Glomerular endothelial cell (primary cell): ENCODE measurements at places on chromosomes 1 and 21. TPM values are rescaled to one million over a fixed set of nuclear protein-coding genes. Genes with fewer than 3 reads are reported as not detected.

The LCE1B gene
- not detected in 2 replicates for total RNA-seq

The VASH2 gene
- 0.53 and 0.76 TPM in 2 replicates for total RNA-seq

The EFNA3 gene
- 1.5 and 4.0 TPM in 2 replicates for total RNA-seq

The C1QA gene
- total RNA-seq = not detected in 2 replicates

The HYI gene
- total RNA-seq = 236 and 292 TPM in 2 replicates

The TMEM201 gene
- 13.5 and 20.2 TPM in 2 replicates for total RNA-seq

The LCE2A gene
- not detected in 2 replicates for total RNA-seq

The HMCN1 gene
- 1.3 and 9.2 TPM in 2 replicates for total RNA-seq

The ZNF692 gene
- total RNA-seq = 18.3 and 38.2 TPM in 2 replicates

The CHAF1B gene
- total RNA-seq = 3.1 and 3.3 TPM in 2 replicates

The TNFSF4 gene
- total RNA-seq = 11.7 and 47.3 TPM in 2 replicates

The IFI44L gene
- 2.8 and 41.5 TPM in 2 replicates for total RNA-seq

The SUSD4 gene
- total RNA-seq = not detected in 2 replicates

The C1orf74 gene
- total RNA-seq = 1.1 and 1.5 TPM in 2 replicates

The BCAN gene
- 0.24 TPM in 1 of 2 replicates, not detected in the other for total RNA-seq

The KIAA0040 gene
- total RNA-seq = 7.6 and 18.6 TPM in 2 replicates

The RNF186 gene
- not detected in 2 replicates for total RNA-seq

The TRIM58 gene
- 2.4 and 3.0 TPM in 2 replicates for total RNA-seq

The CCDC27 gene
- not detected in 2 replicates for total RNA-seq
